GM19239 (cell line): ENCODE measurements at places on chromosomes 13 and 19.

GRCh38 chr19:3734310-3734600 lies 26.1 kb downstream of the TJP3 start:
- no peak for DNase-seq

GRCh38 chr13:105336706-105337576 lies 1198.5 kb downstream of the EFNB2 start:
- no peak for DNase-seq

DNA sequence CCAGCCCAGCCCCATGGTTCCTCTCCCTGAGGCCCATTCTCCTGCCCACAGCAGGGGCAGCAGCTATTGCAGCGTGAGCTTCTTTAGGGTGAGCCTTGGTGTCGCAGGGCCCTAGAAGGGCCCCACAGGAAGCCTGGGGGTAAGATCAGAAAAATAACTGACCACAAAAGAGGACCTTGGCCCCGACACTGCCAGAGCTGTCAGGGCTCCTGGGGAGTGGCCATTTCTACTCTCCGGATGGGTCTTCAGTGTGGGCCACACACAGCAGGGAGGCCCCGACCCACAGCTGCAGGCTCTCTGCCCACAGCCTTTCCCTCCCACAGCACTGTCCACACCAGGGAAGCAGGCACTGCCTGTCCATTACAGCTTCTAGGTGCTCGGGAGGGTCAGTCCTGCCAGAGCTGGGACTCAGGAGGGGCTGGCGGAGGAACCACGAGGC lies 3.5 kb upstream of the SIGLEC8 start:
- no peak for DNase-seq

DNA sequence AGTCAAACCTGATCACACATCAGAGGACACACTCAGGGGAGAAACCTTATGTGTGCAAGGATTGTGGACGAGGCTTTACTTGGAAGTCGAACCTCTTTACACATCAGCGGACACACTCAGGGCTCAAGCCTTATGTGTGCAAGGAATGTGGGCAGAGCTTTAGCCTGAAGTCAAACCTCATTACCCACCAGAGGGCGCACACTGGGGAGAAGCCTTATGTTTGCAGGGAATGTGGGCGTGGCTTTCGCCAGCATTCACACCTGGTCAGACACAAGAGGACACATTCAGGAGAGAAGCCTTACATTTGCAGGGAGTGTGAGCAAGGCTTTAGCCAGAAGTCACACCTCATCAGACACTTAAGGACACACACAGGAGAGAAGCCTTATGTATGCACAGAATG lies 8.2 kb upstream of the ZNF527 start:
- DNase-seq, result no peak

GRCh38 chr19:19537075-19538048 lies 703 bp upstream of the CILP2 start:
- no peak for DNase-seq

GRCh38 chr13:89380101-89380500 lies 1708.9 kb downstream of the SLITRK5 start:
- DNase-seq, result no peak

GRCh38 chr13:37753776-37754175 lies 115.8 kb downstream of the TRPC4 start:
- DNase-seq, result no peak

DNA sequence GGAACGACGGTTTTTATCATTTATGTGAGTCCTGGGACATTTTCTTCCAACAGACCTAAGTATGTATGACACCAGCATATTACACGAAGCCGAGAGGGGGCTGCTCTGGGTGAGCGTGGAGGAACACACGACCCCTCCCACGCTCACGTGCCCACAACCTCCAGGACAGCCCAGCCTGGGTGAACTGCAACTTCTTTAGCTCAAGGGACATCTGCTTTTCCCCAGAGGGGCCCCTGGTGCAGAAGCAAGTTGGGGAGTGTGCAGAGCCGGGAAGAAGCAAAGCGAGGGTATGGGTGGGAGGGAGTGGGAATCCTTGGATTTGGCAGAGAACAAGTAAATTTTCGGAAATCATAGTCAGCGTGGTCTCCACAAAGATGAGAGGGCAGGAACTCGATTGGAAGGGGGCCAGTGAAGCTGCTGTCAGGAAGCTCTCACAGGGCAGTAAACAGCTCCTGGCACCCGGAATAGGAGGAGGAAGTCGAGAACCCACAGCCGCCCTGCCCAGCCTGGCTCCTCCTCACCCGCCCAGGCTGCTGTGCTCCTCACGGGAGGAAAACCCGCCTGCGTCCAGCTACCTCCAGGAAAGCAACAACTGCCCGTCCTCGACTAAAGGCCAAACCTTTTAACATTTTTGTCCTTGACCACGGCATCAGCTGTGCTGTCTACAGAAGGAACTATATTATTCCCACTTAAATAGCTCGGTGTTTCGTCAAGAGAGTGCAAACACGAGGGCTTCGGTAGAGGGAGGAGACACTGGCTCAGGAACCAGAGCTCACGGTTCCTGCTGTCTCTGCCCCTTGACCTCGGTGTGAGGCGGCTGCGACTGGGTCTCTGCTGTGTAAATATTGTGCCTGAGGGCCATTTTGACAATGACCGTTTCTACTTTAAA lies 17.2 kb upstream of the CFAP97D2 start:
- no peak for DNase-seq

- no peak for DNase-seq
These were observed 1307.9 kb downstream of the UQCRFS1 start for GRCh38 chr19:27905074-27905473.

GRCh38 chr19:44164327-44164672 lies 600 bp upstream of the ZNF226 start:
- no peak for DNase-seq
